ENCODE measurements at places on chromosomes 5 and 9.

DNA sequence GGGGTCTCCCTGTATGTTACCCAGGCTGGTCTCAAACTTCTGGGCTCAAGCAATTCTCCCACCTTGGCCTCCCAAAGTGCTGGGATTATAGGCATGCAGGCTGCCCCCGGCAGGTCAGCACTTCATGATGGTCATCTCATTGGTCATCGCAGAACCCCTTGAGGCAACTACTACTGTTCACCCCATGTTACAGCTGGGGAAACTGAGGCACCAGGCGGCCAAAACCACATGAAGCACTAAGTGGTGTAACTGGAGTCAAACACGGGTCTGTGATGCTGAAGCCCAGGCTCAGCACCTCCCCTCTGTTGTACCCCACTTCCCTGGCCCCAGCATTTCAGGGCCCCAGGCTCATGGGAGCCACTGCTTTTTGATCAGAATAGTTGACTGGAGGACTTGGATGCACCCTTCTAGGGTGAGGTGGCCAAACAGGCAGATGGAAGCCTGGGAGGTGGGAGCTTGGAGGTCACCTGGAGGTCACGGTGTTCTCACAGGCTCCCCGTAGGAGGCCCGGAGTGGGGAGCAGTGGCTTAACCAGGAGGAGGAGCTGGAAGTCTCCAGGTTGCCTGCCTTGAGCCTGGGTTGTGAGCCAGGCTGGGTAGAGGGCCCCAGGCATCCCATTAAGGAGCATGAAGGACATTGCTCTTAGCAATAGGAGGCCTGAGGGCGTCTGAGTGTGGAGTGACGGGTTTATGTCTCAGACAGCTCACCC, 57.3 kb upstream of the RPL26L1 start:
- no peak for DNase-seq

DNA sequence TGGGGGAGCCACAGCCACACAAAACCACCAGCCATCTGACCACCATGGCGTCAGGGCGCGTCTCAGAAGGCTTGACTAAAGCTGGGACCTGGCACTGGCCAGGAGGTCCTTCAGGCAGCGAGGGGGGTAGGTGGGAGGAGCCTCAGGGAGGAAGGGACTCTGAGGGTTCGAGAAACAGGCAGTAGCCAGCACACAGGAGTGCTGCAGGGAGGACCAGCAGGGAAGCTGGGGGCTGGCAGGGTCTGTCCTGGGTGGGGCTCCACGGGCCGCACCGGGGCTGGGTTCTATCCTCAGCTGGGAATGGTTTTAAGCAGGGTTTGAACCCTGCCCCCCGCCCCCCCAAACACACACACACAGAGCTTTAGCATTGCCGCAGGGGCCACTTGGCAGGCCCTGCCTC, 7.4 kb downstream of the FAM163B start:
- no peak for DNase-seq

DNA sequence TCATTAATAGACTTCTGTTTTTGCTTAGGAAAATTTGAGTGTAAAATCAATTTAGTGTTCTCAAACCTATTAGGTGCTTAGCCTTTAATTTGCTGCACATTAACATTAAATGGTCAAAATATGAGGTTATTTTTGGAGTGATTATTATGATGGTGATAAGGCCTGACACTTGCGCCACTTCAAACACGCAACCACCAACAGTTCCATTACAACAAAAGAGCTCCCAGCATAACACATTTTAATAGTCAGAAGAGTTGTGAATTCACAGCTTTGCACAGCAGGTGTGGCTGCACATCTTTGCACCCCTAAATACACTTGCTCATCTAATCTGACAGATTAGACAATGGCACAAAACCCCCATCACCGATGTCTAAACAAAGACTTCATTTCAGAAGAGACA, 940.7 kb downstream of the NR2F1-AS1 start:
- DNase-seq = no peak

GRCh38 chr9:129693741-129694140, 28.3 kb downstream of the PRRX2 start:
- no peak for DNase-seq

DNA sequence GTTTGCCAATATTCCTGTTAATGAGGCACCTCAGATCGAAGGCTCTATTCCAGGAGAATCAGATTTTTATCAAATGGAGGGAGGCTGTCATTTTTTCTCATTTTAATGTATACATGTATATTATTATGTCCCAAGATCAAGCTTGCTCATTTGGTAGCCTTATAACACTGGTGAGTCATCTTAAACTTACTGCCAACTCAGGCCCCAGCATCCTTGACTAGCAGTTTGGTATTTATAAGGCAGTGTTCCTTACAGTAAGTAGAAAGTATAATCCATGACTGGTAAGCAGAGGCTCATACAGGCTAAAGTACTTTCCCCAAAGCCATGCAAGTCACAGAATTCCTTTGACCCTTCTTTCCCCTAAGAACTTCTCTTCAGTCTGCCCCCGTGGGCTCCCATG, 90.7 kb upstream of the NR3C1 start:
- no peak for DNase-seq

- DNase-seq = no peak
These were observed 46.3 kb downstream of the STC2 start for GRCh38 chr5:173281910-173282309.

DNA sequence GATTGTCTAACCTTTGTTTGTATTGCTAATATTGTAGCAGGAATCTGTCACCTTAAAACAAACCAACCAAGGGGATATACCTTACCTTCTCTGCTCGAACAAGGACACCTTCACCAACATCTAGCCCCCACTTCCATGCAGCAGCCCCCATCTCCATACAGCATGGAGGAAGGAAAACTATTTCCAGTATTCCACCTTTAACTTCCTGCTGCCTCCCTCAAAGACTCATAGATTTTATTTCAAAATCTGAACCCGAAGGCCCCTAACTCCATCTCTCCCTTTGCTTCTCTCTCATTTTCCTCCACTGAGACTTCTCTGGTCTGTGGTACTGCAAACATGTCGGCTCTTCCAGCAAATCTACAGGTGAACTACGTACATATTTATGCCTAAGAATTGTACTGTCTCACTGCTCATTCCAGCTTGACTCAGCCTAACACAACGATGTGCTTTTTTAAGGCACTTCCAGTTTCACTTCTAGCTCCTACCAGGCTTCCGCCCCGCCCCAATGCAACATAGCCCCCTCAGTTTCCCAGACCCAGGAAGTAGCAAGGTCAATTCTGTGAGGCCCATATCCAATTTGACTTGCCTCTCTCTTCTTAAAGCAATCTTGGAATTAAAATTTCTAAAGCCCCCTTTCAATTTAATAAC, 70.7 kb upstream of the RNF38 start:
- DNase-seq = peak; percentile 69

DNA sequence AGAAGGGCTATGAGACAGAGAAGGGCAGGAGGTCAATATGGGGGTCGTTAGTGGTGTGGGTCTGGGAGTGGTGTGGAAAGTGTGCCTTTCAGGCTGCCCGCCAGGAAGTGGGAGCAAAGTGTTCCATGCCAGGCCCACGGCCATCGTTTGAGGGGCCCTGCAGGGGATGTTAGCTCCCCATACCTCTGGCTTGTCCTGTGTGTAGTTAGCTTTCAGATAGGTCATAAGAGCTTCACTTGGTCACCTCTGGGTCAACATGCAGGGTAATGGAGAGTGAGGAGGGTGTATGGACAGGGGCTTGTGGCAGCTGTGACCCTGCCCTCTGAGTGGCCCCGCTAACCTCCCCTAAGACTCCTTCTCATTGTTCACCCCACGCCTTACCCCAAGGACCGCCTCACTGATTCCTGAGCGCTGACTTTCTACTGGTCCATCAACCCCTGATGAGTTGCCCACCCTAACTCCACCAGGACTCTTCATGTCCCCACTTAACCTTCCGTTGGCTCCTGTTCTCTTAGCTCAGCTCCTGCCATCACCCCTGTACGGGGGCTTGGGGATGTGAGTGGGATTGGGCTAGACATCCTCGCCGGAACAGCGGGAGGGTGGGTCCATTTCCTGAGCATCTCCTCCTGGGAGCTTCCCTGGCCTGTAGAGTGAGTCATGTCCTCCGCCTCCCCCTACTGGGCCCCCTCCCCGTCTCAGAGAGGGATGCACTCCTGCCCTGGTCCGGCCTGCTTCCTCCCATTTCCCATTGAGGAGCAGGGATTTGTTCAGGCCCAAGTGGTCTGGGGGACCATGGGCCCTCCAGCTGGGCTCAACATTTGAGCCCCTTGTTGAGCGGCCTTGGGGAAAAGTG, 125.7 kb downstream of the FGF18 start:
- no peak for DNase-seq

DNA sequence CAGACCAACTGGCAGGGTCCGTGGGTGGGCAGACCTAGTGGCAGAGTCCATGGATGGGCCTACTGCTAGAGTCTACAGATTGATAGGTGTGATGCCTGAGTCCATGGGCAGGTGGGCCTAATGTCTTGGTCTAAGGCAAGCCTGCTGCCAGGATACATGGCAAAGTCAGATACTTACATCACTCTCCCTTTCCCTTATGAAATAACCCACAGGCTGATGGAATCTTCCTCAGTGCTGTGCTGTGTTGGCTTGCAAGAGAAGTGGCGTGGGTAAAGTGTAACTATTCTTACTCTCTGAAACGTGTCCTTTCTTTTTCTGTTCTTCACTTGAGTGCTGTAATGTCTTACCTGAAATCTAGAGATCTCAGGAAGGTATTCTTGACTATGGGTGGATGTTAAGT, 67.3 kb upstream of the ADRB2 start:
- DNase-seq = no peak

DNA sequence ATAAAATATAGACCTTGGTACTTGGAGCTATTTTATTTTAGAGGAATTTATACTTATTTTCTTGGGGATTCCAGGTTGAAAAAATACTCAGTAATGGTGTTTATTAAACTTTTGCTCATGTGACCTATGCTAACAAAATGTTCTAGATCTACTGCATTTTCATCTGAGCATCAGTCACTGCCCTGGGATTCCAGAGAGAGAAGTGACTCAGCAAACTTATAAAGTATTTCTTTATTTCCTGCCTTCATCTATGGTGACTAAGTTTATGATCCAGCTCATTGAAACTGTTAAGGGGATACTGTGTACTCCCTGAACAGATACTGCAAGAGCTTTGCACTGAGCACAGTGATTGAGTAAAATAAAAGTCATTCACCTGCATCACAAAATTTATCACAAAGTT, 298.5 kb upstream of the CDH18 start:
- no peak for DNase-seq

- no peak for DNase-seq
These were observed 19.9 kb upstream of the ANGPTL2 start for GRCh38 chr9:127142291-127142690.

DNA sequence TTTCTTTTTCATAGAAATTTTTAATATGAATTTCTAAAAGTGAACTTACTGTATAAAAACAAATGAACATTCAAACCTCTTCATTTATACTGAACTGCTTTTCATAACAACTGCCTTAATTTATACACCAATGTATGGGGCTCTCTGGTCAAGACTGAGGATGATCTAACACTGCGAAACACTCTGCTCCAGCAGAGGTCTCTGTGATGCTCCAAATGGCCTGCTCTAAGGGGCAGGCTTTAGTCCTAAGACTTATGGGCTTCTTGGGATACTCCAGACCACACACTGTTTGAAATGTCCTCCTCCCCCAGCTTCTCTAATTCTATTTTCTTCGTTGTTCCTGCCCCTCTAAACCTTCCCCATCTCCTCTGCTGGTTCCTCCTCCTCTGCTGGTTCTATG, 58.5 kb downstream of the LIFR start:
- DNase-seq = no peak

GRCh38 chr9:116819116-116819515, 132.0 kb downstream of the TRIM32 start:
- no peak for DNase-seq

GRCh38 chr5:84688566-84688965, 303.9 kb upstream of the EDIL3 start:
- no peak for DNase-seq

DNA sequence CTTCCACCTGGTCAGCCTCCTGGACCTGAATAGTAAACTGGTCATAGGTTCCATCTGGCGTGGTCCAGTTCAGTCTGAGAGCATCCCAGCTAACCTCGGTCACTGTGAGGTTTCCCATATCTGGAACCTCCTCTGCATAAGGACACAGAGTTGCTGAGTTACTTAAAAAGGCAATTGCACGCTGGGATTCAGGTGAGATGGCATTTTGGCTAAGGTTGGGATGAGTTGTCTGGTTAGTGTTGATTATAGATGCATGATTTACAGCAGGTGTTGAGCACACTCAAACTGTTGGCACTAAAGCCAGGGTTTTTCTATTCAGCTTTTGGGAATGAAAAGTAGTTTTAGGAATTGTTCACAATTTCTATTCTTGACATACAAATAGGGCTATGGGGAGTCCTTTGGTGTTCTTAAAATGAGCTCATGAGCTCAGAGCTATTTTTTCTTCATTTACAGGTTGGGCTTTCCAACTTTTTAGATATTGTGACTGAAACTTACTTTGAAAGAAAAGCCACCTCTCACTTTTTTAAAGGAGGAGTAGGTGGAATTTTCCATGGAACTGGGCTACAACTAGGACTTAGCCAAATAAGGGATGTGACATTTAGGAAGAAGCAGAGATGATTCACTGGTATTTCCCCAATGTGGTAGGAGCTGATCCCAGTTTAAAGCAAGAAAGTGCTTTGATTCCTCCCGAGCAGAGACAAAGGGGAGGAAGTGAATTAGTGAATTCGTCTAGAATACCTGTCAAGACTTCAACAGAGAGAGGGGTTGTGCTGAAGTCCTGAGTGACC, 54.7 kb downstream of the TNC start:
- DNase-seq = no peak
